ENCODE measurements at places on chromosomes 2 and 18. TPM values are rescaled to one million over a fixed set of nuclear protein-coding genes. Genes with fewer than 3 reads are reported as not detected.

GRCh38 chr2:180647621-180648020 is 332.8 kb upstream of the UBE2E3 start:
- no peak for DNase-seq

GRCh38 chr2:202944816-202945215 is 32.7 kb downstream of the CARF start:
- DNase-seq: no peak

DNA sequence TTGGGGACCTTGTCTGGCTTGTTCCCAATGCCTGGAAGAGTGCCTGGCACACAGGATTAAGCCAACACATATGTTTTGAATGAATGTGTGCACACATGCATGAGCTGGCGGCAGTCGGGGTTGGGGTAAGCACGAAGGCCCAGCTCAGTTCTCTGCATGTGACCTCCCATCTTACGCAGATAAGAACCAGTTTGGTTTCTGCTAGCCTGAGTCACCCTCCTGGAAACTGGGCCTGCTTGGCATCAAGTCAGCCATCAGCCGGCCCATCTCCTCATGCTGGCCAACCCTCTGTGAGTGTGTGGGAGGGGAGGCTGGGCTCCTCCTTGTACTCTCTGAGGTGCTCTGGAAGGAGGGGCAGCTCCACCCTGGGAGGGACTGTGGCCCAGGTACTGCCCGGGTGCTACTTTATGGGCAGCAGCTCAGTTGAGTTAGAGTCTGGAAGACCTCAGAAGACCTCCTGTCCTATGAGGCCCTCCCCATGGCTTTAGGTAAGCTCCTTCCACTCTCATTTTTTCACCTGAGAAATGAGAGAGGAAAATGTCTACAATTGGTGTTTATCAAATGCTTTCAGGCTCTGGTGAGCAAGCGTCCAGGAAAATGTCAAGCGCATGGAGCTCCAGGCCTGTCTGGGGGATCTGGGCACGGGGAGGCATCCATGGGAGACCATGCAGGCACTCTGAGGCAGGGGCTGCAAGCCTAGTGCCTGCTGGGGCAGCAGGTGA is 9.7 kb upstream of the IL1RN start:
- peak; percentile 92 for DNase-seq

Gene ATG16L1
- total RNA-seq: 35.5 TPM

DNA sequence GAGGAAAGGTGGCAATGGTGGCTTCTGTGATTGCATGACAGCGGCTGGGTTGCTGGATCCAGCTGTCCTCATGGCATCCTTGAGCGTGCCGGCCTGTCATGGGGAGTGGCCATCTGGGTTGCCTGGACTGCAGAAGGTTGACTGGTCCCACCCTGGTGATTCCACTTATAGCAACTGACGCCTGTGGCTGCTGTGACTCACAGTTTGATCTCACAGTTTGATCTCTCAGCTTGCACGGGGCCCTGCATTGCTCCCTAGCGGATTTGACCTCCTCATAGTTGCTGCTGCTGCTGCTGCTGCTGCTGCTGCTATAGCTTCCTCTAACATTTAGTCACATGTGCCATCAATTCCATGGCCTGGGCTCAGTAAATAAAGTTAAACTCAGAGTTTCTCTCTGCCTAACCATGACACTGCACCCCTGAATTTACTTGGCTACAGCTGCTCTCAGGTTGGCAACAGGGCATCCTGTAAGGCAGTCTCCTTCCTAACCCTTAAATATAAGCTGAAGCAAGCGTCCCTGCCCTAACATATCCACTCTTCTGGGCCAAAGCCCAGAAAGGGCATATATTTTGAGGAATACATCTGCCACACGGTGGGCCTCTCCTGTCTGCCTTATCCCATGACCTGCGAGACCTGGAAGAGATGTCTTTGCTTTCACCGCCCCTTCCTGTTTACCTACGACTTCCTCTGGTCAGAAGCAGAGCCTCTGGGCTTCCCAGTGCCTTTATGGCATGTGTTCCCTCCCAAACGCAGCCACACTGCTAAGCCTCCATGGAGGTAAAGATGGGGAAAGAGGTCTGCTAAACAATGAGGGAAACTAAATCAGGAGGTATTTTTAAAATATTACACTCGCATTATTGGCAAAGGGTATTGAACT is 37.8 kb upstream of the CCDC150 start:
- DNase-seq: no peak

Gene FARP2
- 35.4 TPM for total RNA-seq

DNA sequence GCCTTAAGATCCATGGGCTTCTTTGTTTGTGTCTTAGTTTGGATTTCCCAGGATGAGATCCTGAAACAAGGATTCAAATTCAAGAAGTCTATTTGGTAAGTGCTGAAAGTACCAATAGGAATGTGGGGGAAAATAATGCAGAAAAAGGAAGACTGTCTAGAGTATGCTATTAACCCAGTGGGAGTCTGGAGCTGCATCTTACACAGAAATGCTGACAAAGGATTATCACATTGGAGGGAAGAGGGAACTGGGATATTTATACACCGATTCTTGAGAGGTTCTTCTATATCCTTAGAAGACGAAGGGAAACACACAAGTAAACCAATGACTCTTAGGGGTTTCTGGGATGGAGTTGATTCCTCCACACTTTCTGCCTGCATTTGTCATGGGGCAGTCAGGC is 294.8 kb upstream of the FIGN start:
- DNase-seq: no peak

DNA sequence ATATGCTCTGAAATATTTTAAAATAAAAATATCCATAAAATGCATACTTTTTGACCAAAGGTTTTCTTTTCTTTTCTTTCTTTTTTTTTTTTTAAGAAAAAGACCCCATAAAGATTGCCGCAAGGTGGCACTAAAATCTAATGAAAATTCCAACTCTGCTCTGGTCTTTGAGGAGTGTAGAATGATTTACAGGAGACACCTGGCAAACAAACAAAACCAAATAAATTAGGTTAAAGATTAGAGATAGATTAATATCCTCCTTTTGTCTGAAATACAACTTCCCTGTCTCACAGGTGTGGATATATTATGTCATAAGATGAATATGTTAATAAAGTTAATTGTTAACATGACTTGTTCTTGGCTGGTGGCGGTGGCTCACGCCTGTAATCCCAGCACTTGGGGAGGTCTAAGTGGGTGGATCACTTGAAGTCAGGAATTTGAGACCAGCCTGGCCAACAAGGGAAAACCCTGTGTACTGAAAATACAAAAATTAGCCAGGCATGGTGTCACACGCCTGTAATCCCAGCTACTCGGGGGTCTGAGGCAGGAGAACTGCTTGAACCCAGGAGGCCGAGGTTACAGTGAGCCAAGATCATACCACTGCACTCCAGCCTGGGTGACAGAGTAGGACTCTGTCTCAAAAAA is 3.5 kb upstream of the RHOB start:
- DNase-seq: peak; percentile 43

- no peak for DNase-seq
Measured at GRCh38 chr2:117323331-117323730, 491.2 kb upstream of the DDX18 start.

GRCh38 chr2:28661589-28662001 is 90.0 kb upstream of the PPP1CB start:
- peak; percentile 65 for DNase-seq

Gene PLA2R1
- total RNA-seq: 5.5 TPM

GRCh38 chr18:12515550-12515949 is 107.8 kb downstream of the PRELID3A start:
- no peak for DNase-seq

Gene SLC16A14
- 9.5 TPM for total RNA-seq

DNA sequence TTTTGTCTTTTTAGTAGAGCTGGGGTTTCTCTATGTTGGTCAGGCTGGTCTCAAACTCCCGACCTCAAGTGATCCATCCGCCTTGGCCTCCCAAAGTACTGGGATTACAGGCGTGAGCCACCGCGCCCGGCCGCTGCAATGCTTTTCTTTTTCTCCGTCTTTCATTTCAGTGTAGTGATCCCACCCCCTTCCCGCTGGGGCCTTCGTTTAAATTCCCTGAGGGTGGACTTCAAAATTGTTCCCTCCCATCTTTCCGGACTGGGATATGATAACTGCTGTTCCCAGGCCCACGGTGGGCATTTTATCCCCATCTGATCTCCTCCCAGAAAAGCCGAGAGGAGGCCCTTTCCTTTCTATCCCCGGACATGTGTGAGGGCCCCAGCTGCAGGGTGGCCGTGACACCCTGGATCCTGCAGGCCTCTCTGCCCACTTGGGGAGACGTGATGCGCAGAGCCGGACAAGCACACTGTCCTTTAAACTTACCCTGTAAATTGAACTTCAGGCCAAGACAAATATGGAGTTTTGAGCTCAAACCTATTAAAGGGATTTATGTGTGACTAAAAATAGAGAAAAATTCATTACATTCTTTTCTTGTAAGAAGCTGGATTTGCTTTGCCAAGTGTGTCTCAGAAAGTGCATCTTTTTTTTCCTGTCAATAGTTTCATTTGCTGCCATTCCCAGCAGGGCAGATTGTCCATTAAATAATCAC is 54.5 kb upstream of the AFF3 start:
- DNase-seq: no peak

Gene MYO7B
- total RNA-seq: not detected

DNA sequence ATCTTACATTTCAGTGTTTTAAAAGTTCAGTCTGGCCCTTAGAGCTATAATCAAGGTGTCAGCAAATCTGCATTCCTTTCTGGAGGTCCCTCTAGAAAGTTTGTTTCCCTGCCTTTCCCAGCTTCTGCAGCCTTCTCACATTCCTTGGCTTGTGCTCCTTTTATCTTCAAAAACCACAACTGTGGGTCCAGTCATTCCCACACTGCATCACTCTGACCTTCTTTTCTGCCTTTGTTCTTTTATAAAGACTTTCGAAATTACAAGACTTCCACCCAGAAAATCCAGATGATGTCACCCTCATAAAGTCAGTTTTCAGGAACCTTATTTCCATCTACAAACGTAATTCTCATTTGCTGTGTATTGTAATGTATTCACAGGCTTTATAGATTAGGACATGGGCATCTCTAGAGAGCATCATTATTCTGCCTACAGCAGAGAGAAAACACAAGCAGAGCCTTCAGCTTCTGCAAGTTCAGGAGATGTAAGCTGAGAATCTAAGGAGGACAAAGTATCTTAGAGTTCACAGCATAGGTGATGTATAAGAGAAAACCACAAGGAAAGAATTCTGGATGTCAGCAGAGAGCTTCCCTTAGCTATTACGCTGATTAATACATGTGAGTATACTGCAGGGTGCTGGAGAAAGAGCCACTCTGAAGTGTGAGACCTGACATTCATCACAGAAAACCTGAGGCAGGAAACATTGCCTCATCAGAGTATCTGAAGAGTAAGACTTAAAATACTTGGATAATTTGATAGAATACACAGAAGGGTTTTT is 1100.2 kb downstream of the CBLN2 start:
- no peak for DNase-seq

Gene FEV
- total RNA-seq: not detected

GRCh38 chr18:11055721-11056120 is 93.6 kb downstream of the PIEZO2 start:
- no peak for DNase-seq

DNA sequence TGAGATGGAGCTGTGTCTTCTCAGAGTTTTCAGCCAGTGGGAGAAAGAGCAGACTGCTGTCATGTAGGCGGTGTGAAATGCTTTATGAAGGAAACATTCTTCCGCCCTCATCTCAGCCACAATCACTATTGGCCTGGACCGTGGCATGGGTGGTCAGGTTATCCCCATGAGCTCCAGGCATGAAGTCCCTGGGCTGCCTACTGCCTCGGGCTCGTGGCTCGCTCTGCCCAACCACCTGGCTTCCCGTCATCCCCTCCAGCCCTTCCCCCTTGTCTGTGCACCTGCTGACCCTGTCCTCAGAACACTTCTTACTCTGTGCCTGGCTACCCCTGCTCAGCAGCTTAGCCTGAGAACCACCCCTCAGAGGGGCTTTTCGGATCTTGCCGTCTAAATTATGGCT is 15.5 kb downstream of the COLEC11 start:
- peak; percentile 8 for DNase-seq

- no peak for DNase-seq
Measured at GRCh38 chr18:31990823-31991222, 27.8 kb upstream of the RNF125 start.

DNA sequence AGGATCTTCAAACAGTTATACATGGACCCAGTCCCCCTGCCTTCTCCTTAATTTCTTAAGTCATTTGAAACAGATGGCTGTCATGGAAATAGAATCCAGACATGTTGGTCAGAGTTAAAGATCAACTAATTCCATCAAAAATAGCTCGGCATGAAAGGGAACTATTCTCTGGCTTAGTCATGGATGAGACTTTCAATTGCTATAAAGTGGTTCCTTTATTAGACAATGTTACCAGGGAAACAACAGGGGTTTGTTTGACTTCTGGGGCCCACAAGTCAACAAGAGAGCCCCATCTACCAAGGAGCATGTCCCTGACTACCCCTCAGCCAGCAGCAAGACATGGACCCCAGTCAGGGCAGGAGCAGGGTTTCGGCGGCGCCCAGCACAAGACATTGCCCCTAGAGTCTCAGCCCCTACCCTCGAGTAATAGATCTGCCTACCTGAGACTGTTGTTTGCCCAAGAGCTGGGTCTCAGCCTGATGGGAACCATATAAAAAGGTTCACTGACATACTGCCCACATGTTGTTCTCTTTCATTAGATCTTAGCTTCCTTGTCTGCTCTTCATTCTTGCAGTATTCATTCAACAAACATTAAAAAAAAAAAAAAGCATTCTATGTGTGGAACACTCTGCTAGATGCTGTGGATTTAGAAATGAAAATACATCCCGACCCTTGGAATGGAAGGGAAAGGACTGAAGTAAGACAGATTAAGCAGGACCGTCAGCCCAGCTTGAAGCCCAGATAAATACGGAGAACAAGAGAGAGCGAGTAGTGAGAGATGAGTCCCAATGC is 4.6 kb downstream of the TTR start:
- no peak for DNase-seq

GRCh38 chr2:70598197-70598596 is 44.6 kb upstream of the TGFA start:
- DNase-seq: no peak

Gene NT5DC4
- not detected for total RNA-seq

GRCh38 chr2:127270663-127271062 is 23.3 kb downstream of the ERCC3 start:
- no peak for DNase-seq

Gene DSG1
- total RNA-seq: not detected

Gene MZT2B
- total RNA-seq: 333 TPM

Gene CRACDL
- 1.5 TPM for total RNA-seq

DNA sequence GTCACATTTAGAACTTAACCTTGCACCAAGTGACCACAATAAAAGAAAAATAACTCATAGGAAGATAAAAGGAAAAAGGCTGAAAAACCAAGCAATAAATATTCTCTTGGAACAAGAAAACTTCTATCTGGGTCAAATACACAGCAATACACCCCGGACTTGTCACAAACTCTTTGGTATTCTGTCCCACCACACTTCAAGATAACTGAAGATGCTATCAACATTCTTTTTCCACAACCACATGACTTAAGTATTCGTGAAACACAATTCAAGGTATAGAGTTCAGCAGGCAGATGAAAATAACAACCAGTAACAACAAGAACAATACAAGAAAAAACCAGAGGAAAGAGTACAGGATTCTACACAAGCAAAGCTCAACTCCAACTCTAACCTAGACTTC is 18.0 kb downstream of the MBD2 start:
- no peak for DNase-seq

Gene TWSG1
- 27.7 TPM for total RNA-seq

Gene M1AP
- 0.95 TPM for total RNA-seq
